ACHN (cell line): ENCODE measurements at places on chromosomes 7 and 10.

DNA sequence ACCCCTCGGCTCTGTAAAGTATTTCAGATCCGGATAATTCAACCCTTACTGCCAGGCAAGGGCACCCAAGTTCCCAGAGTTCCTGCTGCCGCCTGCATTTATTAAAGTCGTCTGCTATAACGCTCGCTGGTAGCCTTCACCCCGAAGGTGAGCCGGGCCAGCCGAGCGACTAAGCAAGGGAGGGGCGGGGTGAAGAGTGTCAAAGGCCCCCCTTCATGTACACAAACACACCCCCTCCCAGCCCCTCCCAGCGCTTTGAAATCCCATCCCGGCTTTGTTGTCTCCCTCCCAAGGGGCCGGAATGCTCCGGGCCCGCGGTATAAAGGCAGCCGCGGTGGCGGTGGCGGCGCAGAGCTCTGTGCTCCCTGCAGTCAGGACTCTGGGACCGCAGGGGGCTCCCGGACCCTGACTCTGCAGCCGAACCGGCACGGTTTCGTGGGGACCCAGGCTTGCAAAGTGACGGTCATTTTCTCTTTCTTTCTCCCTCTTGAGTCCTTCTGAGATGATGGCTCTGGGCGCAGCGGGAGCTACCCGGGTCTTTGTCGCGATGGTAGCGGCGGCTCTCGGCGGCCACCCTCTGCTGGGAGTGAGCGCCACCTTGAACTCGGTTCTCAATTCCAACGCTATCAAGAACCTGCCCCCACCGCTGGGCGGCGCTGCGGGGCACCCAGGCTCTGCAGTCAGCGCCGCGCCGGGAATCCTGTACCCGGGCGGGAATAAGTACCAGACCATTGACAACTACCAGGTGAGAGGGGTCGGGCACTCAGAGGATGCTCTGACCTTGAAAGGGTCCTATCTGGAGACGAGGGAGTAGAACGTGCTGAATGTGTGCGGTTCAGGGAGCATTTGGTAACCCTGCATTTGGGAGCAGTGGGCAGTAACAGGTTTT lies at the start of gene DKK1:
TSS of gene DKK1 (plus strand) at position 349 of the 889 bp plus-strand sequence. CDS start at position 503, 154 bp downstream.
- DNase-seq: peak; percentile 23

DNA sequence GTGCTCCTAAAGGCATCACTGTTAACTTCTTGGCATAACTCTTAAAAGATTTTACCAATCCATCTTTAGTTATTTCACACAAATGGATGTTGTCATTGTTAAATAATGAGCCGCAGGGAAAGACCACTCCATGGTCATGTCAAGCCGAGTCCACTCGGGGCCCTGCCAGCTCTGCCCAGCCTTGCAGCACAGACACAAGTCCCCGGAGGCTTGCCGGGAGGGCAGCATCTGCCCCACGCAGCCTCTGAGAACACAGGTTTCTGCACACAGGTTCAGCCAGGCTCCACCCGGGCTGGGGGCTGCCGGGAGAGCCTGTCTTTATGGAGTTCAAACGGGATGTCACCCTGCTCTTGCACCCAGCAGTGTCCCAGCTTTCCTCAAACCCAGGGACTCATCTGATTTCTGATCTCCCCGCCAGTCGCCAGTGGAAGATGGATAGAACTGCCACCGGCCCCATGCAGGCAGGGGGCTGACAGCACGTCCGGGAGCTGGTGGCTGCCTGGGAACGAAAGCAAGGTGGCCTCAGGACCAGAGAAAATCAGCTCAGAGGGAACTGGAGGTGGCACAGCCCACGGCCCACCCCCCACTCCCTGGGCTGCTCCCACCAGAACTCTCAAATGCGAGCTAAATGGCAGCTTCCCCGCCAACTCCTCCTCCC lies 156.2 kb downstream of the TCERG1L start:
- no peak for DNase-seq

GRCh38 chr10:125067764-125068163 lies 92.6 kb downstream of the CTBP2 start:
- no peak for DNase-seq

DNA sequence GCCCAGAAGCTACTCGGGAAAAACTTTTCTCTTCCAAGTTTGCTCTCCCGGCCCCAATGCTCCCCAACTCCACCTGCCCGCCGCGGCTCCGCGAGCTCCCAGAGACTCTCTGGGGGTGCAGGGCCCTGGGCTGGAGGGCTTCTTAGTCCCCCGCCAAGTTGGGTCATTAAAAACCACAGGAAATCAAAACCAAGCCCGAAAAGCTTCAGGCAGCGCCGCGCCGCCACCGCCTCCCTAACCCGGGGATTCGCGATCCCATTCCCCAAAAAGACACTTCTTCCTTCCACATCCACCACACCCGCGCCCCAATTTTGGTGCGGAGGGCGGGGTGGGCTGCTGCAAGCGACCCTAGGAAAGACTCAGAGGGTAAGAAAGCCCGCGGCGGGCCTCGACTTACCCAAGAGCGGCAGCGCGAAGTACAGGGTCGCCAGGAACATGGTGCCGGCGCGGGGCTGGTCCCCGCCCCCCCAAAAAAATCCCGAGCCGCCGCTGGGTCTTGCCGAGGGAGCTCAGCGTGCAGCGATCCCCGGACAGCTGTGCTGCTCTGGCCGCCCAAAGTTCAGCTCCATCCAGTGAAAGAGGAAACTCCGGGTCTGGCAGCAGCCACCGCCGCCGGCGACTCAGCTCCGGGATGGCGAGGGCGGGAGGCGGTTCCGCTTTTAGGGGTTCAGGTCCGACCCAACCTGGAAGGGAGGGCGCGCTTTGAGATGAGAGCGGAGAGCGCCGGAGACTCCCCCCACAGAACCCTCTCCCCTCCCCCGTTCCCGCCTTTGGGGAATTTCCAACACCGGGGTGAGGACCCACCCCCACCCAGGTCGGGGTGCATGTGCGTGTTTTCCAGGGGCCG lies 1.2 kb downstream of the GFRA1 start:
- DNase-seq: peak; percentile 39

DNA sequence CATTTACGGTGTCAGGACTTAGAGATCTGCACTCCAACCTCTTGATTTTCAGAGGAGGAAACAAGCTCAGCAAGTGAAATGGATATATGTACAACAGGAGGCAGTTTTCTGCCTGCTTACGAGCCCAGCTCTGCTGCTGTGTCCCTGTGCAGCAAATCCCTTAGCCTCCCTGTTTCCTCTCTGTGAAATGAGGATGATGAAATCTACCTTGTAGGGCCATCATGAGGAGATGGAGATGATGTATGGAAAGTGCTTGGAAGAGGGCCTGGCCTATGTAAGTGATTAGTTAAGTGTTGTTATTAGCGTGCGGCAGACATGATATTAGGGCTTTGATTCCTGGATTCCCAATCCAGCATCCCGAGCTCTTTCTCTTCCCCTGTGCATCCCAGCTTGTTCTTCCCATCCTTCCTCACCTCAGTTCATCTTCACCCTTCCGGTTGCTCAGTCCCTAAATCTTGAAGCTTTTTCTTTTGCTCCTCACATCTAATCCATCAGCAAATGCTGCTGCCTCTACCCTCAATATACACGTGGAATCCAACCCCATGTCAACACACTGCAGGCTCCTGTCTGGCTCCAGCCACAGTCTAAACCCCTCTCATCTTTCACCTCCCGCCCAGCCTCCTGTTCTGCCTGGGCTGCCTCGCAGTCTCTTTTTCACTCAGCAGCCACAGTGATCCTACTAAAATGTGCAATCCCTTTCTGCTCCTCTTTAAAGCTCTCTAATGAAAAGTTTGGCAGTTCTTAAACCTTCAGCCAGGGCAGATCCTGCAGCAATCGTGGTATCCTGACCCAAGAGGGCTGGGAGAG lies 113.8 kb downstream of the MARCHF5 start:
- no peak for DNase-seq

DNA sequence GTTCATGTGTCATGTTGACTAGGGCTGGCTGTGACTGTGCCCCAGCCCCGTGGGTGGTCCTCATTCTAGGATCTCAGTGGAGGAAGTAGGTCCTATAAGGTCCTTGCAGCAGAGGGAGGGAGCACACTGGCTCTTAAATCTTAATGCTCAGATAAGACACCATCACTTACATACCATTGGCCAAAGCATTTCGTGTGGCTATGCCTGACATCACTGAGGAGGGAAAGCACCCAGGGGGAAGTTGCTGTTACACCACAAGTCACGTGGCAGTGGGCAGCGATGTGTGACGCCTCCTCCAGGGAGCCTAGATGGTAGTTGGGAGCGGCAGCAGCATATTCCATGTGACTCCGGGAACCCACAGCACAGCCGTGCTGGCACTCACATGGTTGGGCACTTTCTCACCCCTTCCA lies 224.7 kb upstream of the SH2B2 start:
- peak; percentile 95 for DNase-seq

DNA sequence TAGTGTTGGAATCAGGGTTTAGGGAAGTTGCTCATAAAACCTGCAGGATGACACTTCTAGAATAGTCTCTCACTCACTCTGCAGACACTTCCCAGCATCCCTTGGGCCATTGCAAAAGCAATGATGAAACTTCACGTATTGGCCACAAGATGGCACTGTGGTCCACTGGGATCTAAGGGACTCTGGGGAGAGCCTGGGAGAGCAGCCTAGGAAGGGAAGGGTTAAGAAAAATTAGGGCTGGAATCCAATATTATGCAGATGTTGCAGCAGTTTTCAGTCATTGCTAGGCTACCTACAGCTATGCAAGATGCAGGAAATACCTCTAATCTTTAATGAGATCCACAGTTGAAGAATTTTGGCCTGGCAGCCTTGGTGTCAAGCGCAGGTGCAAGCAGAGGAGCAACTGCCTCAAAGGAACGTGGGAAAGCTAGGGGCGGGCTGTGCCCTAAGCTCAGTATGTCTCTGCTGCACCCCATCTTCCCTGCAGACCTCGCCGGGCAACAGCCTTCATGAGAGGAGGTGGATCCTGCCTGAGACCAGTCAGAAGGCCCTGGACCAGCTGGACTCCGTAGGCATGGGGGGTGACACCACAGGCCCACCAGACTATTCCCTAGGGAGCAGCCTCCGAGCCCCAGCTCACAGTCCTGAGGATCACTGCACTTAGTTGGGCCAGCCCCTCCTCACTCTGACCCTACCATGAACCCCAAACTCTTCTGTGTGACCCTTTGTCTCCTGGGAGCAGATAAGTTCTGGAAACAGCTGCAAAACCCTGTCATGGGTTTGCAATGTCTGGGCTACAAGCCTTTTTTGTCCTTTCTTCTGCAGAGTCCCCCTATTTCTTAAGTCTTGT lies 127.9 kb upstream of the PRSS58 start:
- peak; percentile 76 for DNase-seq

DNA sequence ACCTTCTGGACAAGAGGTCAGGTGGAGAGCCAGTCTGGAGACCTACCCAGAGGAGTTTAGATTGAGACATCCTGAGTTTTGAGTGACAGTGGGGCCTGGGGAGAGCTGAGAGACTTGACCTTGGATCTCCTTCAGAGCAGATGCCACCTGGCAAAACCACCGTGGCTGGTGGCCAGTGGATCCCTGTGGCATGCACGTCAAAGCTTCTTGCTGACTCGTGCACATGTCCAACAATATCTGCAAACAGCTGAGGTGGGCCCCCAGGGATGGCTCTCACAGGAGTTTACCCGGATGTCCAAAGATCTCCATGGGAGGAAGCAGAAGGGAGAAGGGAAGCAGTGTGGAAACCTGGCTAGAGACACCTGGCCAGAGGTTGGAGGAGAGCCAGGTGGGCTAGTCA lies 230.5 kb downstream of the FANK1 start:
- DNase-seq: no peak

DNA sequence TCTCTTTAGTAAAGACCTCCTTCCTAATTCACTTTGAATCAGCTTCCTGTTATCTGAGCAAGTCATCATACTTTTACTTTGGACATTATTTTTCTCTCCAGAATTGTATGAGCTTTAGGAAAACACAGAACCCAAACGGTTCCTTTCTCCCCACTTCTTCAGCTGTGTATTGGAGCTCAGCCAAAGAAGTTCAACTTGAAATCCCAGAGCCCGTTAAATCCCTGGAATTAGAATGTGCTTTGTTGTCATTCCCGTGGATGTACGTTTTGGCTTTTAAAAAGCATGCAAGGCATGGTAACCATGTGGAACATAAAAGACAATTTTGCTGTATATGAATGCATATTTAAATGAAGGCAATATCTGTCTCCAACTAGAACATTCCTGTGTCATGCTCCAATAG lies 46.6 kb downstream of the AGMO start:
- no peak for DNase-seq

GRCh38 chr10:43900571-43900970 lies 251.9 kb upstream of the ZNF32 start:
- no peak for DNase-seq

GRCh38 chr10:5840314-5841307 lies 27.4 kb upstream of the GDI2 start:
- no peak for DNase-seq

DNA sequence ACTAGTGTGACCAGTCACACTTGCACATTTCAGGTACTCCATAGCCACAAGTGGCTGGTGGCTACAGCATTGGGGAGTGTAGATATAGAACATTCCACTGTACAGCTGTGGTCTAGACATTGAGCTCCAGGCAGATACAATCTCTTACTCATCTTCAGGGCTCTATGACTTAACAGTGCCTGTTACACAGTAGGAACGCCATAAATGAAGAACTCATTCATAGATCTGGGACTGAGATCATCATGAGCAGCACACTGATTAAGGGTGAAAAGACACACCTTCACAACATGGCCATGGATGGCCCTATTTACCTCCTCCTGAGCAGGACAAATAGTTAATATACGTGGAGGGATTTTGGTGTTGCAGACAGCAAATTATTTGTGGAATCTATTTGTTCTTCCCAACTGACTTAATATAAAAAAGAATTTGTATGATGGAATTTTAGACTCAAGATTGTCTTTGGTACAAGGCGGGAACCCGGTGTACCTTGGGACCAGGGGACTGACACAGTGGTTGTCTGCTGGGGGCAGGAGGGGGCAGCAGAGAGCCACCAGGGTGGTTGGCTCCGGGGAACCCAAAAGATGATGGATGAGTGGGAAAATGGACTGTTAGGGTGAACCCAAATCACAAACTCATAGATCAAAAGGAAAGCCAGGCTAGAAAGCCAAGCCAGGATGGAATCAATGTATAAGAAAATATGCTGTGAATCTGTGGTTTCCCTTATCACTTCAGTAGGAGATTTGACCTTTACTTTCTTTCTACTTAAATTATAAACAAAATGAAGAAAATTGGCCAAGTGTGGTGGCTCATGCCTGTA lies 24.3 kb upstream of the CPA2 start:
- DNase-seq: peak; percentile 45

DNA sequence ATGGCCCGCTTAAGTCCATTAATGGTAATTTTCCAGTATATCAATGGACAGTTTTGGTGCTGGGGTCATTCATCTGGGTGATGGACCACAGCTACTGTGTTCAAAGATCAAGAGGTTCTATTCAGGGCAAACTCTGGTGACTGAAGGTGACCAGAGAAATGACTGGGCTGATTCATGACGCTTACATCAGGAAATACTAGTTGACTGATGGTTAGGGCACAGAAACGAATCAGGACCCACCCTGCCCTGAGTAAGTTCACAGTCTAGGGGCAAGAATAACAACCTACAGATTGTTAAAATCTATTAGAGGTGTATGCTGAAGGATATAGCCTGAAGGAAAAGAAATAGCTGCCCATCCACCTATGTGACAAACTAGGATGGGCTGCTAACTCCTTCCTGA lies 9.5 kb downstream of the NCAPG2 start:
- DNase-seq: no peak

DNA sequence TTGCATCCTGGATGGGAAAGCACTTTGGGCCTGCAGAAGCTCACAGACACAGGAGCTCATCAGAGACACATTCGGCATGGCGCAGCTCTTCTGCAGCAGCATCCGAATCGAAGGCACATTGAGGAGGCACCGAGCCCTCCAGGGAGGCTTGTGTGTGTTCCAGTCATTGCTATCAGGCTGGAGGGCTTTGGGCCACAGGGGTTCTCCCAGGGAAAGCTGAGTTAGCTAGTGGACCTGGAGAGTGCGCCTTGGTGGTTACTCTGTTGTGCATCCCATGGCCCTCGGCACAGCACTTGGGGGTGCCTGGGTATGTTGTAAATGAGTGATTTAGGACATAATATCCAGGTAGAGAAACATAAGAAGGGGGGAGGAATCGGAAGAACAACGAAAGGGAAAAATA lies 388.7 kb upstream of the RNF32 start:
- no peak for DNase-seq
